Ureter (tissue), 1 donor: ENCODE measurements at places on chromosomes 6 and 20. TPM values are rescaled to one million over a fixed set of nuclear protein-coding genes. Genes with fewer than 3 reads are reported as not detected.

DNA sequence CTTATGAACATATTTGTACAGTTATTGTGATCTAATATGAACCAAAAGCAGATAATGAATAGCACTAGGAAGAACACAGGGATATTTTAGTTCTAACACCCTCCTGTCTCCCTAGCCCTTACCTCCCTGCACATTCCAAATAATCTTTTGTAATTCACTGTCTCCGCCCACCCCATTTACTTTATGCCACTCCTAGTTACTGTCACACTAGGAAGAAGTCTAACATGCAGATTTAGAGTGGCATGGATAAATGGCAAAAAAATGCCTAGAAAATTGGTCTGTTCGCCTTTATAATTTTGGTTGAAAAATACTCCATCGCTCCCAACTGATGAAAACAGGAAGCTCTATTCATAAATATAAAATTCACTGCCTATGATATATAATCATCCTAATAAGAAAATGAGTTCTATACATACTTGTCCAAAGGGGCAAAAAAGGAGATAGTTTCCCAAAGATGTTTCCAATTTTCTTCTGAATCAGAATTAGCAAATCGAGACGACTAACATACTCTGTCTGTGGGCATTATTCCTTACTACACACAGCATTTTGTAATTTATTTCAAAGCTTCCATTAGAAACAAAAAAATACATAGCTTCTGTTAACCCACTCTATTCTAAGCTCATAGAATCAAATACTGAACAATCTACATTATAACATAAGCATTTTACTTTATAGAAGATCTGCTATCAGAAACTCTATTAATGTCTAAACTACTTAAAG lies 1.3 kb upstream of the RUNX2 start:
- no peak for DNase-seq

PRR18 gene
- 0.23 TPM for total RNA-seq

DNA sequence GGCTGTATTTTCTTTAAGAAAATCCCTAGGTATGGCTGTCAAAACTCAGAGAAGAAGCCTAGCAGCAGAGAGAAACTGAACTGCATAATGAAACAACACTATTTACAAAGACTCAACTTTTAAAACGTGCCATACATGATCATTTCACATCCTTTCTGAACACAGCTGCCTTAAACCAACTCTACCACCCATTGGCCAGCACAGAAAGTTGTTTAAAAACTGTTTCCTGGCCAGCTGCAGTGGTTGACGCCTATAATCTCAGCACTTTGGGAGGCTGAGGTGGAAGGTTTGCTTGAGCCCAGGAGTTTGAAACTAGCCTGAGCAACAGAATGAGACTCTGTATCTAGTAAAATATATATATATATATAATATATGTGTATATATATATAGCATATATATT lies 336.4 kb upstream of the SOX4 start:
- DNase-seq, result no peak

DNA sequence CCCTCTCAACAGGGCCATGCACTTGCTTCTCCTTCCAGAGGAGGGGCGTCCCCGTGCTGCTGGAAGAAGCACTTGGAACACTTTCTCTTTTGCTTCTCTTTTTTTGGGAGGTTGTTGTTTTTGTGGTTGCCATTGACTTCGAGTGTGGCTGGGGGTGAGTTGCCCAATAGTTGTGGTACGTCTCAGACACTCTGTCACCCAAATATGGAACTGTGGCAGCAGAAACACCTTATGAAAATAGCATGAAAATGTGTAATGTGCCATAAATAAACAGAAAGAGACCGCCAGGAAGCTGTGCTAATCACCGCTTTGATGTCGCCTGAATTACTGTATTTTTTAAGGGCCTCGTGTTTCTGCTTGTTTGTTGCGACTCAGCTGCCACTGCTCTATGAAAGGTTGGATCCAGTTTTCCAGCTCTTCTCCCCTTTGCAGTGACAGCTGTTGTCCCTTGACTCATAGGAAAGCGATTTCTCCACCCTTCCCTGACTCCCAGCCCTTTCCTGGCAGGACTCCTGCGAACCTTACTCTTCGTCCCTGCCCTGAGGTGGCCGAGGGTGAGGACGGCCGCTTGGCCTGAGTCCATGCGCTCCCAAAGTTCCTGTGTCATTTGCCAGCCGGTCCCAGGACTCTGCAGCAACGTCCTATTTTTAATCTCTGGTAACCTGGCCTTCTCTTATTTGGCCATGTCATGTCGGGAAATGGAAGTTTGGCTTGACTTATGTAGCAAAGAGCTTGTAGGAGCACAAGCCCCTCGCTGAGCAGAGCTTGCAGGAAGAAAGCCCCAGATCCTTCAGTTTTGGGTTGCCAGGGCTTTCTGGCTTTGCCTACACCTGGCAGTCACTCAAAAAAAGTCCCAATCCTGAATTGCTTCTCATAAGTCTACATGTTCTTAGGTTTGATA lies 694.6 kb downstream of the QKI start:
- DNase-seq, result peak; percentile 54

- DNase-seq, result no peak
These were observed 241.8 kb downstream of the ANKRD60 start for GRCh38 chr20:57986666-57987065.

GRCh38 chr20:5197270-5197827 lies 70.5 kb downstream of the CDS2 start:
- no peak for DNase-seq

GRCh38 chr6:37354526-37355384 lies 972 bp downstream of the RNF8 start:
- no peak for DNase-seq

GJA10 gene
- total RNA-seq, result not detected

GRCh38 chr20:846894-847278 lies 13.4 kb downstream of the FAM110A start:
- DNase-seq, result no peak

- no peak for DNase-seq
These were observed 84.0 kb downstream of the RAMACL start for GRCh38 chr6:166502453-166502852.

PSORS1C2 gene
- total RNA-seq, result not detected

GRCh38 chr6:89184344-89184743 lies 32.8 kb downstream of the GABRR1 start:
- DNase-seq, result no peak

DNA sequence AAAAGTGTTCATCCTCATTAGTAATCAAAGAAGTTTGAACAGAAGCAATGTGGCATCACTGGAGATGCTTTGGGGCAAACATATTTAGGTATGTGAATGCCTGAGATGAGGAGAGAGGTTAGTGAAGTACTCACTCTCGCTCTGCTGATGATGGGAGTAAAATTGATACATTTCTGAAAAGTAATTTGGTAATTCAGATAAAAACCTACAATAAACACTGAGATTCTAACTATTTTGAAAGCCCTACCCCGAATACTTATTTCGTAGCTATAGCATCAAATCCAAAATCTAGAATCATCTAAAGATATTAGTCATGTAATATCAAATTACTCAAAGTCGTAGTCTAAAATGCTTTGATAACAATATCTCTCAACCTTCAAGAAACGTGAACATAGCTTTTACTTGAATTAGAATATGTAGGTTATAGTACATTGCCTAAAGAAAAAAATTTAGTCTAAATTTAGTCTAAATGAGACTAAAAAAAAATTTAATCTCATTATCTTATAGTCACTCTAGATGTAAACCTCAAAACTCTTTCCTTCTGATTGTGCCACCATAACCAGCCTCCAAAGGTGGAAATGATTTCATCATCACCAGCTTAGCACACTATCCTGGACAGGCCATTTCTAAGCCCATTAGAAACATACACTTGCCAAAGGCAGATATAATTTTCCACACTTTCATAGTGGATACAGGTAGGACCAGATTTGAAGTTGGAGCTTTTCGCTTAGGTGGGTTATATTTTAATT lies 232.5 kb upstream of the TAB2 start:
- no peak for DNase-seq

EEF1A2 gene
- total RNA-seq, result 20.2 TPM

CCN5 gene
- total RNA-seq, result 1.1 TPM

GRCh38 chr6:6804843-6805615 lies 216.5 kb downstream of the LY86 start:
- DNase-seq, result no peak

DNA sequence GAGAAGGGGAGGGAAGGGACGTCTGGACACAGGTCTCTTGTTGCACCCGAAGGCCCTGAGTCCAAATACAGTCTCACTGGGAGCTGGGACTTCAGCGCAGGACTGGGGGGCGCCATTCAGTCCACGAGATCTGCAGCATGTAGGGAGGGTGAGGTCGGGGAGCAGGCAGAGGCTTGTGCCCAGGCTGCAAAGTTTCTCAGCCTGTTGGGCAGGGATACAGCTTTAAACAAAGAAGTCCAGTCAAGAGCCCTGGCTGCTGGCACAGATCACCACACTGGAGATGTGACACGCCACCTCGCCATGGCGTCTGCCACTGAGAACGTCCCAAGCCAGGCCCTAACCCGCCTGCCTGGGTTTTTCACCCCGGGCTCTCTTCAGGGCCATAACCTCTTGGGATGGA lies 256.6 kb downstream of the DLL1 start:
- peak; percentile 9 for DNase-seq

DNA sequence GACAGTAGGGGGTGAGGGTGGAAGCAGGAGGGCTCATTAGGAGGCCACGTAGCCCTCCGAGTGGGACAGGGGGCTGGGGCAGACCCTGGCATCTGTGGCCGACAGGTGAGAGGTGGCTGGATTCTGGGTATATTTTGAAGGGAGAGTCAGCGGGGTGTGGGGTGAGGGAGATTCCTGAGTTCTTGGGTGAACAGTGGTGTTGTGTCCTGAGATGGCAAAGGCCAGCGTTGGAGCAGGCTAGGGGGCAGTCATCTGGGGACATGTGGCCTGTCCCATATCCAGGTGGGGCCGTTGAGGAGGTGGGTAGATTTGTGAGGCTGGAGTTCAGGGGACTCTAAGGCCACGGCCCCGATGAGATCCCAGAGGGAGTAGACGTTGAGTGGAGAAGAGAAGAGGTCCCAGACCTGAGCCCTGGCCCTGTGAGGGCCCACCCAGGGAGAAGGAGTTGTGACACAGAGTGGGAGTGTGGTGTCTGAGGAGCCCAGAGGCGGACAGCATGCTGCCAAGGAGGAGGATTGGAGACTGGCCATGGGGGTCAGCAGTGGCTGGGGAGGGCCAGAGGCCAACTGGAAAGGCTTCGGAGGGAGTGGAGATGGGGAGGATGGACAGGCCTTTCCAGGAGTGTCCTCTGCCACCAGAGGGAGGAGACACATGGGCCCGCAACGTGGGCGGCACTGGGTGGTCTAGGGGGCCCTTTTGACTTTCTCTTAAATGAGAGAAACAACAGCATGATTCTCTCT lies 19.6 kb downstream of the PACSIN1 start:
- DNase-seq, result no peak

GRCh38 chr6:136077834-136078576 lies 172.1 kb downstream of the MTFR2 start:
- DNase-seq, result no peak

DNA sequence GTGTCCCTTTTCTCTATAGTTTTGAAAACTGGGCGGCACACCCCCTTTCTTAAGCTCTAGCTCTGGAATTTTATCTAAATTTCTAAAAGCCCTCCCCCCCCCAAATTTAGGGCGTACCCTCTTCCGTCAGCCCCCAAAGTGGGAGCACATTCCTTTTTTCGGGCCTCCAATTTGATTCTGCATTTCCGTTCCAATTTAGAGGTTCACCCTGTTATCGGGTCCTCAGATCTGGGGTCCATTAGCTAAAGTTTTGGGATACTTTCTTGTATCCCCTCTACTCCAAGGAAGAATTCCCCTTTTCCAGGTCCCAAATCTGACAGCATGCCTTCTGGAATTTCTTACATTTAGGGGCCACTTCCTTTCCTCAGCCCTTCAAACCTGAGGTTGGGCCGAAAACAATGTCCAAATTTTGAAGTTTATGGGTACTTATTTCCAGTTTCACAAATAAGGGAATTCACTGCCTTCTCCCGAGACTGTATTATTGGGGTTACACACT lies 796 bp downstream of the PHF20 start:
- no peak for DNase-seq

DNA sequence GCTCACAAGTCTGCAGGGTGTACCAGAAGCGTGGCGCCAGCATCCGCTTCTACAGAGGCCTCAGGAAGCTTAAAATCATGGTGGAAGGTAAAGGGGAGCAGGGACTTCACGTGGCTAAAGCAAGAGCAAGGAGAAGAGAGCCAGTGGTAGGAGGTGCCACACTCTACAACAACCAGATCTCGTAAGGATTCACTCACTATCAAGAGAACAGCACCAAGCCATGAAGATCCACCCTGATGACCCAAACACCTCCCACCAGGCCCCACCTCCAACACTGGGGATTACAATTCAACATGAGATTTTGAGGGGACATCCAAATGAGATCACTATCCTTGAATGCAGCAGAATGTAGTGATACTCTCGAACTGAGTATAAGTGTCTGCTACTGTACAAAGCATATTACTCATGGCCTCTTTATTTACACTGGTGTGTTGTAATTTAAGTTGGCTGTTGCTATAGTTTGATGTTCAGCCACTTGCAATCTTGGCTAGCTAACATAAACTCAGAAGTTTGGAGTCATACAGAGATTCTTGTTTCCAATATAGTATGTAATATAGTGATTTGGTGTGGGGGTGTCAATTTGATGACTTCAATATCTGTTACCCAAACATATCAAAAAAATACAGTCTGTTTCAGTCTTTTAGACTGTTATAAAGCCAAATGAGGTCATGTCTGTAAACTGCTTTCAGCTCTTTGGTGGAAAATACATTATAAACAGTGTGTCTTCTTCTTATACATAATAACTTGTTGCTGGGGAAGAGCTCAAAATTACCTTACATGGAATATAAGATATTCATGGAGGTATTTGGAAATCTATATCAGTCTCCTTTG lies 39.4 kb upstream of the MYLIP start:
- DNase-seq, result no peak

GRCh38 chr6:150056916-150057315 lies 12.0 kb downstream of the ULBP3 start:
- DNase-seq, result no peak

KCNB1 gene
- 1.6 TPM for total RNA-seq

- no peak for DNase-seq
These were observed 4.9 kb downstream of the ADGRG6 start for GRCh38 chr6:142306736-142307135.

DNA sequence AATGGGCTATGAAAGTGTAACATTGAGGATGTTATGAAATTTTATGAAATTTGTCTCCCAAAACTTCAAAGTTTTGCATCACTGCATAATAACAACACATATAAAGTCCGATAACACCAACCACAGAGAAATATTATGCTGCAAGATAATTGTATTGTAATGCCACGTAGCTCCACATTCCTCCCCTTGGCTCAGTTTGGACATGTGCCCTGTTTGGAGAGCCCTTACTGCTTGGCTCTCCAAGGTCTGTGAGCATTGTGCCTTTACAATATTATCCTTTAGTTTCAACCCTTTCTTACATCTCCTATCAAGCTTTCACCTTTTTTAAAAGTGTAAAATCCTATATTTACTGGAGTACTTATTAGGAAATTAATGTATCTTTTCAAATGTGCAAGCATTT lies 10.8 kb downstream of the HBS1L start:
- no peak for DNase-seq
